ENCODE measurements at places on chromosomes 2 and 18.

DNA sequence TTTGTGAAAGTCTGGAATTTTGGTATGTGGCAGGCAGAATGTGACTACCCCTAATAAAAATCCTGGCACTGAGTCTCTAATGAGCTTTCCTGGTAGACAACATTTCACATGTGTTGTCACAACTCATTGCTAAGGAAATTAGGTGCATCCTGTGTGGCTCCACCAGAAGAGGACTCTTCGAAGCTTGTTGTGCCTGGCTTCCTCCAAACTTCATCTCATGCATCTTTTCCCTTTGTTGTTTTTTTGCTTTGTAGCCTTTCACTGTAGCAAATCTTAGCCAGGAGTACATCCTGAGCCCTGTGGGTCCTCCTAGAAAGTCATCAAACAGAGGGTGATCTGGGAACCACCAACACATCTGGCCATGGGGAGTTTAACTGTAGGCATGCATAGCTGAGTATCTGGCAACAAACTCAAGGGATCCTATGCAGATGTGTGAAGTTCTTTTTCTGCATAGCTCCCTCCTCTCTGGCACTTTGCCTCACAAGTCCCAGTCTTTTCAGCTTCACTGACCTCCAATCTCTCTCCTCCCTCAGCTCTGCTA lies 42.1 kb upstream of the SERTAD2 start:
- no peak for DNase-seq

DNA sequence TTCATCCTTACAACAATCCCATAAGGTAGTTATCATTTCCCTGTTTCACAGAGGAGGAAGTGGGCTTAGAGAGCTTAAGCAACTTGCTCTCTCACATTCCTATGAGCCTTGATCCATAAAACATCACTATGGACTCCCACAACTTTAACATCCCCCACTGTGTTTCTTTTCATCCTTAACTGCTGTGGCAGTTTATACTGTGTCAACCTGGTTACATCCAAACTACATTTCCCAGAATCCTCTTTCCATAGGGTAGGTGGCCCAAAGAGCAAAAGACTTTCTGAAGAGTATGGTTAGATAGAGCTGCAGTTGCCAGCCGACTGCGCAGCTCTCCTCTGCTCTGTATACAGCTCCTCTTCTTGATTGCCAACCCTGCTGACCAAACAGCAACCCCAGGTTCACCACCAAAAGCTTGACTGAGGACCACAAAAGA lies 22.5 kb downstream of the MAP3K2 start:
- no peak for DNase-seq

DNA sequence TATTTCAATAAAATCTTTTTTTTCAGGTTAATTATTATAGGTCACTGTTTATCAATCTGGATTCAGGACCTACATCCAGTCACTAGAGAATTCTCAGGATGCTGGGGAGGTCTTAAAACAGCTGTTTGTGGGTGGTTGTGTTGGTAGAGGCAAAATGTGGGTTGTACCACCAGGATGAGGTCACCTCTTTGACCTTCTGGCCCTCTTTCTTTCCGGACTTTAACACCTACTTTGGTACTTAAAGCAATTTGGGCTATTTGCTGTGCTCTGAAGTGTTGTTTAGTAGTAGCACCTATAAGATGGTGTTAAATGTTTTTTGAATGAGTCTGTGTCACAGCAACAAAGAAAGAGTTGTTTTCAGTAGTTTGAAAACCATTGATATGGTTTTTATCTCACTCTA lies 14.6 kb downstream of the EML4 start:
- DNase-seq = no peak

DNA sequence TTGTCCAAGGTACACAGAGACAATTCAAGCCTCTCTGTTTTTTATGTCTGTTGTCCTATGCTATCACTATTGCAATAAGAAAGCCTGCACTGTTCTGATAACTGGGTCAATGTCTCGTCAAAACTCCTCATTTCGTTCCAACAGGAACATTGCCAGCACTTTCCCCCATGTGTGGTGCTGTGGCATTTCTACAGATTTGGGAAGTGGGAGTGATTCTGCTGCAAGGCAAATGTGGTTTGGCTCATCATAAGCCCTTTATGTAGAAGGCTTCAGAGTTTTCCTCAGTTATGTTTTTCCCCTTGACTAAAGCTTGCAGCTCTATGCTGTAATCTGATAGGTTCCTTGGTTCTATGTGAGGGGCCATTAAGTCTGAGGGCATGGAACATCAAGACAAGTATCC lies 324.1 kb upstream of the TCF4 start:
- no peak for DNase-seq

- DNase-seq = no peak
Measured at GRCh38 chr2:108869542-108869941, 83.0 kb downstream of the CCDC138 start.

- no peak for DNase-seq
Measured at GRCh38 chr2:152548996-152549395, 168.3 kb downstream of the PRPF40A start.

- DNase-seq = no peak
Measured at GRCh38 chr2:174964404-174964803, 40.8 kb downstream of the CHN1 start.

- DNase-seq = no peak
Measured at GRCh38 chr2:134370655-134371445, 117.0 kb downstream of the MGAT5 start.

DNA sequence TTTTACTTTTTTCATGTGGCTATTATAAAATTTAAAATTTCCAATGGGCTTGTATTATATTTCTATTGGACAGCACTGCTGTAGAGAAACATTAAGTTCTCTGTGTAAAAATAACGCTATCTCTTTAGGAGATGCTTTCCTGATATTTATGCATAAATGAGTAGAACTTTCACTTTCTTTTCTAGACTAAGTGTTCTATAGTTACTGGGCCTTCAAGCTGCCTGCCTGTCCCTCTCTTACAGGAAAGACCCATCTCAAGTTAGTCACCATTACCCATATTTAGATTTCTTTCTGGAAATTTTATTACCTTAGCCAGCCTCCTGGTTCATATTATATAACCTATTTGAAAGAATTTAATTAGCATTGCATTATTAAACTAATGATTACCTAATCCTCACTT lies 4.8 kb downstream of the ITGA4 start:
- DNase-seq = no peak

DNA sequence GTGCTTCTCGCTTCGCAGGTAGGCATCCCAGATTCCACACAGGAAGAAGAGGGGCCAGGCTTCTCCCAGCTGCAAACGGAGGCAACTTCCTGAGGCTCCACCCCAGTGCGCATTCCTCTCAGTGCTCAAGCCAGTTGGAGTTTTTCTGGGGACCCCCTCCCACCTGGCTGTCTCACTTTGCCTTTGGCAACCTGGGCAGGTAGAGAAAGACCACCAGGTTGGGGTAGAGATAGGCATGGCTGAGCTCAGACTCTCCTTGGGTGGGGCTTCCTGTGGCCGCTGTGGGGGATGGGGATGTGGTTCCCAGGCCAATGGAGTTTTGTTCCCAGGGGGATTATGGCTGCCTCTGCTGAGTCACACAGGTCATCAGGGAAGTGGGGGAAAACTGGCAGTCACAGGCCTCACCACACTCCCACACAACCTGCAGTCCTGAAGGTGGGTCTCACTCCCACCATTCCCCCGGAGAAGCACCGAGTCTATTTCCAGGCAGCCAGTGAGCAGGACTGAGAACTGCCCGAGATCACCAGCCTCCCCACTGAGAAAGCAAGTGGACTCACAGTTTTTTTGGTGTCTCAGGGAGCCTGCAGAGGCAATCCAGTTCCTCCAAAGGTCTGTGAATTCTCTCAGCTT lies 38.1 kb downstream of the SLC39A10 start:
- DNase-seq = no peak

DNA sequence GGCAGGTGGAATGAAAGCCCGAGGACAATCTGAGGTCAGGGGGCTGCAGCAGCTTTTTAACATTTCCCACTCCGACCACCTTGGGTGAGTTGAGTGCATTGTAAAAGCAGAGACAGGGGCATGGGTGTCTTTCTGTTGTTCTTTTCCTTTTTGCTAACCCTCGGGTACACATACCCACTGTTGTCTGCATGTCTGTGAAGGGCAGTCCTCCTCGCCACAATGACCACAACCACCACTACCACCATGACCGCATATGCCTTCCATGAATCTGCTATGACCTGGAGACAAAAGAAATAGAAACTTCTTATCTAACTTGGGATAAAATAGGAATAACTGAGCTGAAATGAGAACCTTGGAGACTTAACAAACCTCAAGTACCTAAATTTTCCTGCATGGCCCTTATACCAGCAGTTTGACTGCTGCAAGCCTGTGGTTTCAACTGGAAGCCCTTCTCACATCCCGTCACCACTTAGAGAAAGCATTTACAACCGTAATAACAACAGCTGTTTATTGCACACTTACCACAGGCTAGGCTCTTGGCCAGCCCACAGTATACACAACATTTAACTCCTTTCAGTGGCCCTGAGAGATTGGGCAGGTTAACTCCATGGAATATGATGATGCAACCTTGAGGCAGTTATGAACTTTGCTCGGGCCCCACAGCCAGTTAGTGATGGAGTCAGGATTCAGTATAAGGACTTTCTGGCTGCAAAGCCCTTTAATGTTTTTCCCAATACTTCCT lies 80.3 kb downstream of the GYPC start:
- DNase-seq = no peak

DNA sequence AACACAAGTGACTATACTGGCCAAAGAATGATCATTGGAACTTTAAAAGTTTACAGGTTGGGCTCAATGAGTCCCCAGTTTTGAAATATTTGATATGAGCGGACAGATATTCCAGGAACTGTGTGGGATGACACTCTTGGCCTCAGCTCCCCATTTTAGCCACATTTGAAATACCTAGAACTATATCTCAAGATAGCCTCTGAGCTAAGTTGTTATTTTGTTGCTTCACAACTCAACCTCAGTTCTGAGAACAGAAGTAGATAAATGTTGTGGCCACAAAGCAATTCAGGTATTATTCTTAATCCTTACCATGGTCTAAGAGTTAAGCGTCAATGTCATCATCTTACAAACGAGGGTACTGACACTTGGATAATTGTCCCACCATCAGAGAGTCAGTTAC lies 172.2 kb upstream of the SETBP1 start:
- DNase-seq = no peak

DNA sequence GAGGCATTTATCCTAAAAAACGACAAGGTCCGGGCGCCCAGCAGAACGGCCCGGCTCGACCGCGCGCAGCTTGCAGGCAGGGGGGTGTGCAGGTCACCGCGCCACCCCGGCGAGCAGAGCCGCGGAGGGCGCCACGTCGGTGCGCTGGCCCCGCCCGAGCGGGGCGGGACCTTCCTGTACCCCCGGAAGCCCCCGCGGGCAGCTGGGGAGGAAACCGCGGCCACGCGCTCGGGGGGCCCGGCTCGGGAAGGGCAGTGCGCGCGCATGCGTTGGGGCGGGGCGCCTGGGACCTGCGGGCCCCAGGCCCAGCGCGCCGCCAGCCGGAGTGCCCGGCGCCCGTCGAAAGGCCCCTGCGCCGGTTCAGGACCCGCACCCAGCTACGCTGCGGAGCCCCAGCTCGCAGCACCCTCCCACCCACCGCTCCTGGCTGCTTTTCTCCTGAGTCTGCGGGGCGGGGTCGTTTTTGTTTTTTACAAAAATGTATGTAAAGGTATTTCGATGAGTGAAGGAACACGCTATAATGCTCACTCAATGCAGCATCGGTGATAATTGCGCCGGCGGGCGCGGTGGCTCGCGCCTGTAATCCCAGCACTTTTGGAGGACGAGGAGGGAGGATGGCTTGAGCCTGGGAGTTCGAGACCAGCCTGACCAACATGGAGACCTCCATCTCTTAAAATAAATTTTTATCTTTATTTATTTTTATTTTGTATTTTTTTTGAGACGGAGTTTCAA lies 47.7 kb upstream of the POMC start:
- peak; percentile 84 for DNase-seq

DNA sequence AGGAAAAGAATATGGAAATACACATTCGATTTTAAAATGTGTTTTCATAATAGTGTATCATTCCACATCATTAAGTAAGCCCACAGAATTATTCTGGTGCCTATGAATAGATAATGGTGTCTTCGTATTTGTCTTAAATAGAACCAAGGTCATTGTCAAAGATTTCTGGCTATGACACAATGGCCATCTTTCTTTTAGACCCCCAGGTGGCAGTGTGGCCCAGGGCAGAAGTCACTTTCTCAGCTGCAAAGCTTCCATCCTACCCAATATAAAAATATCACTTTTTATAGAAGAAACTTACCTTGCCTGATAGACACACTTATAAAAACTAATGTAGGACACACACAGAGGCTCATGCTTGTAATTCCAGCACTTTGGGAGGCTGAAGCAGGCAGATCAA lies 57.5 kb downstream of the ZRANB3 start:
- no peak for DNase-seq

DNA sequence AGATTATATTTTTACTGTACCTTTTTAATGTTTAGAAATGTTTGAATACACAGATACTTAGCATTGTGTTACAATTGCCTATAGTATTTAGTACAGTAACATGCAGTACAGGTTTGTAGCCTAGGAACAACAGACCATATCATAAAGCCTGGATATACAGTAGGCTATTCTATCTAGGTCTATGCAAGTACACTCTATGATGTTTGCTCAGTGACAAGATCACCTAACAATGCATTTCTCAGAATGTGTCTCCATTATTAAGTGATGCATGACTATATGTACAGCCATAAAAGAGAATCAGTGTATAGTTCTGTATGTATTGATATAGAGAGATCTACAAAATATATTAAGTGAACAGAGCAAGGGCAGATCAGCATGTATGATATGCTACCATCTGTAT lies 616.4 kb downstream of the XIRP2 start:
- no peak for DNase-seq

- DNase-seq = peak; percentile 44
Measured at GRCh38 chr2:28360718-28361293, 31.9 kb upstream of the FOSL2 start.

GRCh38 chr2:149738767-149739166 lies 151.2 kb upstream of the MMADHC start:
- DNase-seq = no peak

All from stimulated activated CD8-positive, alpha-beta memory T cell treated with anti-CD3 and anti-CD28 coated beads, Interleukin-7, amount 100 ng/mL, for 48 hours (primary cell).